ENCODE measurements at places on chromosomes 4 and X.

GRCh38 chr4:95674521-95674981, 125.8 kb upstream of the UNC5C start:
- DNase-seq: no peak

DNA sequence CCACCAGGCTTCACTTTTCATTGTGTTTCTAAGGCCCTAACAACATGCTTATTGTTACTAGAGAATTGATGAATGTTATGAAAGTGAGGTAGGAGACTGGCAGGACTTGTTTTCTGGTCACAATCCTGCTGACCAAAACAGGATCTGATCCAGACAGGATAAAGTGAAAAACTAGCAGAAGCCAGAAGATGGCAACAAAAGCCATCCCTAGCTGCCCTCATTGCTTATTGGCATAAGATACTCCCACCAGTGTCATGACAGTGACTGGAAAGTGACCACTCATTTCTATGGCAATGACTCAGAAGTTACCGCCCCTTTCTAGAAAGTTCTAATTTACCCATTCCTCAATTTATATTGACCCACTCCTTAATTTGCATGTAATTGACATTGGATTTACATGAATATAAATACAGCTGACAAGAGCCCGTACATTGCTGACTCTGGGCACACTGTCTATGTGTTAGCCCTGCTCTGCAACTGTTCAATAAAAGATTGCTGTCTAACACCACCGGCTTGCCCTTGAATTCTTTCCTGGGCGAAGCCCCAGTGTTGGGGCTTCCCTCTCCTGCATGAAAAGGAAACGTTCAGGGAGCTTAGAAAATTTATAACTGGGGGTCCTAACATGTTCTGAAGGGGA, 30.0 kb upstream of the FGG start:
- no peak for DNase-seq

- DNase-seq: no peak
Observed at GRCh38 chr4:180695851-180696250, 1547.4 kb upstream of the TENM3 start.

GRCh38 chr4:168886351-168886750, 123.7 kb downstream of the CBR4 start:
- no peak for DNase-seq

DNA sequence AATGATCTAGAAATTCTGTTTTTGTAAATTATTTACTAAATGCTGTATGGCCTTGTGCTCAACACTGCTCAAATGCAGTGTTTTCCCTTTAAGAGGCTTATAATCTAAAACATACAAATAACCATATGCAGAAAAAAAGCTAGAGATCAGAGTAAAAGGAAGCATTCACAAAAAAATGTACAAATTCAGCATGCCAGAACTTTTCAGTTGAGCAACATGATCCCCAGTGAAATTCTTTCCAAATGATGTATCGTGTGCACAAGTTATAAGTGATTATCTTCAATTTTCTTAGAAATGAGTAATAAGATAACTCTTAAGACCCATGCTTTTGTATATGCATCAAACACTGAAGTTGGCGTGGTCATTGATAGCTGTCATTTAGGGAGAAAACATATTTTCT, 5.0 kb downstream of the GPC3 start:
- no peak for DNase-seq

- DNase-seq: no peak
Observed at GRCh38 chr4:2166253-2166652, 75.7 kb downstream of the HAUS3 start.

DNA sequence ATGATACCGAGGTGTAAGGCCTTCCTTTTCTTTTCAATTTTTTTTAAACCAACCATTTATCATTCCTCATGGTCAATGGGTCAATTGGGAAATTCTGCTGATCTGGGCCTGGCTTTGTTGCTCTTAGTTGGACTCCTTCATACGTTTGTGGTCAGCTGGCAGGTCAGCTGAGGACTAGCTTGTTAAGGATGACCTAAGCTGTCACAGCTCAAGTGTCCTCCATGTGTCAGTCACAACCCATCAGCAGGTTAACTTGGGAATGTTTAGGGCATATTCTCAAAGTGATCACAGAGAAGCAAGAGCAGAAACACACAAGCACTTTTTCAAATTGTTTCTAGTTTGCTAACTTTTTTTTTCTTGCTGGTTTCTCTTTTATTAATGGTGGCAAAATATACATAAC, 117.4 kb upstream of the MAB21L2 start:
- DNase-seq: no peak

DNA sequence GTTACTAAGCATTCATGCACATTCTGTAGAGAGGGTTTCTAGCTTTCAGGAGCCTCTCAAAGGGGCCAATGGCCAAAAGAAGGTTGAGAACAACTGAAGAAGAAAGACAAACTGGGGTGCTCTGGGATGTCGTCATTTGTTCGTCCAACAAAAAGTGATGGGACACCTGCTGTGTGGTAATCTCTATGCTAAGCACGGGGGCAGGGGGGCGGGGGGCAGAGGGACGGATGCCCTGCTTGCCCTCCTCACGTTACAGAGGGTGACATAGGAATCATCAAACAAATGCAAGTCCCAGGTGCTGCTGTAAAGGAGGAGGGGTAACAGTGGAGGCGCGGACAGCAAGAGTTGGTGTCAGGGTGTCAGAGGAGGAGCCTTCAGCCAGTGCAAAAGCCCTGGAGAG, 12.8 kb upstream of the CRMP1 start:
- no peak for DNase-seq

GRCh38 chr4:101464596-101464995, 117.3 kb upstream of the PPP3CA start:
- no peak for DNase-seq

DNA sequence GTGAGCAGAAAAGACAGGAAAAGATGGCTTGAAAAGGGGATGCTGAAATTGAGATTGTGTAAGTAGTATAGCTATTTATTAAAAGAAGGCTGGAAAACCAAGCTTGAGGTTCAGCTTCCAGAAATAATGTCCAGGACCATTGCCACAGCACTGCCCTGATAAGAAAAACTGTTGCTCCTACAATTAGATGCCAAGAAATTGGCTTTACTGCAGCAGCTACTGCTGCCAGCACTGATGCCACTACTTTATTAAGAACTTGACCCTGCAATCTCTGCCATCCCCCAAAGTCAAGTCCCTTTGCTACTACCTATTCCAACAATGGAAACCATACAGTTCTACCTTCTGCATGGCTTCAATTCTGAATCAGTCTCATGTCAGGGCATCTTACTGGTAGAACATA, 130.0 kb upstream of the VAMP7 start:
- no peak for DNase-seq

GRCh38 chr4:106471151-106471550, 102.6 kb upstream of the GIMD1 start:
- DNase-seq: no peak

GRCh38 chrX:56797574-56798338, 68.7 kb downstream of the NBDY start:
- no peak for DNase-seq

- DNase-seq: no peak
Observed at GRCh38 chr4:112109360-112110058, 35.7 kb upstream of the FAM241A start.

DNA sequence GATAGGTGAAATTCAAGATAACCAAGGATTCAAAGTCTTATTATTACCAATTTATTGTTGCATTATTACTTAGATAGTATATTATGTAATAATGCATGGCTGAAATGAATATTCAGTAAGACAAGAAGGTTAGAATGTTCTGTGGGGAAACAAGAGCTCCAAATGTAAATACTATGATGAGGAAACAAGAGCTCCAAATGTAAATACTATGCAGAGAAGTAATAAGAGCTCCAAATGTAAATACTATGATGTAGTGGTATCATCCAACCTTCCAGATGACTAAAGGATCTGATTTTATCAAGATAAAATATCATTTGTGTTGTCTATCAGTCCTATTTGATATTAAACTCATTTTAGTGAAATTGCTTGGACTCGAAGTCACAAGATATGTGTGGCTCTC, 82.2 kb upstream of the PCDH18 start:
- DNase-seq: no peak

DNA sequence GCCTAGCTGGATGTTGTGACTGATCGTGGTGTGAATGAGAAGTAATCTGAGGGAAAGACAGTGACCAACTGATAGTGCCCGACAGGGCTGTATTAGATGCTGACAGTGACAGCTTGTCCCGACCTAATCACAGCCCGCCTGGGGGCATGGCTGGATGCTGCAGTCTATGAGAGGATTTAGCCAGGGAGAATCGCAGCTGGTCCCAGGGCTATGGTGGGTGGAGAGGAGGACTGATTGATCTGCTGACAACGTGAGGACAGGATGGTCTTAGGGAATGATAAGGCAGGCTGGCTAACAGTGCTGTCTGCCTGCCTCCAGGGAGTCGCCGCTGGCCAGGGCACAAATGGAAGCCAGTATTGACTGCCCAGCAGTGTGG, 621 bp upstream of the SUV39H1 start:
- DNase-seq: no peak

DNA sequence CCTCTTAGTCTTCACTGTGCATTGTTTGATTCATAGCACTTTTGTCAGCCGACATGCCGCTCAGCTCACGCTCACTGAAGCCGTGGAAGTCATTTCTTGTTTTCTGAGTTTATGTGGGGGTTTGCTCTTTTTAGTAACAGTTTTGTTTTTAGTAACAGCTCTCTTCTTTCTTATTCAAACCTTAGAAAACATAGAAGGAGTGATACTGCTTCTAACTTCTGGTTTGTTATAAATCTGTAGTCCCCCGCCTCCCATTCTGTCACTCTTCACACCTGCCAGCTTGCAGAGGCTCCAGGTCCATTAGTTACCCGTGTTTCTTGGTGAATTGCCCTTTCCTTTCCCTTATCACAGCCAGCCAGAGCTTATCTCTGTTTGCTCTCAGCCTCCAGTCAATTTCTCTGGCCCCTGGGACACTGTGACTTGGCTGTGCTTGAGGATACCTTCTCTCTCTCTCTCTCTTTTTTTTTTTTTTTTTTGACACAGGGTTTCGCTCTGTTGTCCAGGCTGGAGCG, 50.5 kb downstream of the GRK4 start:
- no peak for DNase-seq

DNA sequence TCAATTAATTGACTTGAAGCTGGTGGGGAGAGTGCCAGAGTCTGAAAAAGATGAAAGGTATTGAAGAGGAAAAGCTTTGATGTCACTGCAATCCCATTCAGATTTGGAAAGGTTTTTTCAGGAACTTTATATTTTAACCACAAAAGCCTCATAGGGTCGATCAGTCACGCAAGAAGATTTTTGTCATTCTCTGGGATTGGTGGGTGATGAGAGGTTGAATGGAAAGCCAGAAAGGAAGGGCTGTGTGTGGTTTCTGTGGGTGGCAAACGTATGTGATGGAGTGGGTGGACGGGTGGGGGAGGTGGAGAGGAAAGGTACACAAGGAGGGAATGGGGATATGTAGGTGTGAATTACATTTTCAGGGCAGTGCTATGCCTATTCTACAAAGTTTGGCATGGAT, 173.8 kb upstream of the SCML1 start:
- no peak for DNase-seq

DNA sequence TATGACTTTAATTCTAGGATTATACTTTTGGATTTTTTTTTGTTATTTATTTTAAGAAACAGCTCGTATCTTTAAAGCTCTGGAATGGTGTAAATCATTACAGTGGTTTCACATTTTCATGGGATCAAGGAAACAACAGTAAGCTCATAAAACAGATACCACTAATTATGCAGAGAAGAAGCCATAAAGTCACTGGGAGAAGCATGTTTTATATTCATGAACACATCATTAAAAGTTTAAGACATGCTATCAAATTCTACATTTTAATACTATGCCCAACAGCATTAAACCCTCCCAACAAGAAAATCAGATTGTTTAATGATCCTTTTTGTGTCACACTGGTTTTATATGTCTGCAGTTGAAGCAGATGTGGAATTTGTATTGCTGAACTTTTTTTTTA, 149.9 kb downstream of the FBXO8 start:
- no peak for DNase-seq

- DNase-seq: no peak
Observed at GRCh38 chr4:148116969-148117368, 325.2 kb downstream of the NR3C2 start.

DNA sequence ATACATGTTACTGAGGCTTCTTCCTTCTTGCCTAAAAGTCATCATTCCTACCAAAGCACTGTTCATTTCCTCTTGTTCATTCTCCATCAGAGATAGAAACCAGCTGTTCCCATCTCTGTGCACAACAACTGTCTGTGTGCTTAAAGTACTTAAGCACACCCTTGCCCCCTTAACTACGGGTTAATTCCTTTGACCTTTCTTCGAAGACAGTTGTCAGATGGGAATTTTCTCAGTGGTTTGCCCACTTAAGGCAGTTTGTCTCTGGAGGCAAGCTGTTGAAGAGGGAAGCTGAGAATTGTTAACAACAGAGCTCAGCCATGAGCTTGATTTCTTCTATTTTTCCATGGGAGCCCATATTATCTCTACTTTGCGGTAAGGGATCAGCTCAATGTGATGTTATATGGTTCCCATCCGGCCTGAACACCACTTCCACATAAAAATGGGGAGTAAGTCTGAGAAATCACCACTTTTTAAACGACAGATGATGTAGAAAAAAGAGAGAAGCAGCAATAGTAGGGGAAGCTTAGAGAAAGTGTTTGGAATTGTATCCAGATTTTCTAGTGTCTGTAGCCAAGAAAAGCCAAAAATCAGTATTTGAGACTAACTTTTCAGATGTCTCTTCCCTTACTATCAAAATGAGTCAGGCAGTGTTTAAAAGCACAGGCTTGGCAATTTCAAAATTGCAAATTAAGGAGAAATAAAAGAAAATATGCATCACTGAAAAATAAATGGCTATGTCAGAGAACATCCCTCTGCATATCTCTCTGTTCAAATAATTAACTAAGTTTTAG, 194.4 kb downstream of the SLIT2 start:
- no peak for DNase-seq

DNA sequence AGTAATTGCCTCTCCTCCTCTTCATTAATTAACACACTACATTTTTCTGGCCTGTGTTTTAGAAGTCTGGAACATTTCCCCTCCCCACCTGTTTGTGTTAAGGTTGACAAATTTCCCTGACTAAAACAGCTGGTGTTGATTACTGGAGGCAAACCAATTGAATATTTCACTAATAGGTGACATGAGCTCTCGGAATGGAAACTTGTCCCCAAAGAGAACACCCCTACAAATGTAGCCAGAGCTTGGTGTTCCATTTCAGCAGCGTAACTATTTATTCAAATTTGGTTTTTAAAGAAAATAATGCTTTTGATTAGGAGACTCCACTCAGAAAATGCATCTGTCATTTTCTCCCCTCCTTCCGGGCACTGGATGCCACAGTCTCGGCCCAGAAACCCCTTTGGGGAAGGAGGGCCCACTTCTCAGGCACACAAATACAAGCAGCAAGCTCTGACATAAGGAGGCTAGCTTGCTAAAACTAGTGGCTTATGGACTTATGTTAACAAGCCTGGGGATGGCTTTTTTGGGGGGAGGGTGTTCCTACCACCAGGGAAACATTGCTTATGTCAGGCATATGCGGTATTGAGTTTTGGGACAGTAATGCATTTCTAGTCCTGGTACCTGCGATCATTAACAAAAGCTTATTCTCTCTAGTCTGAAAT, 2.2 kb downstream of the RNF150 start:
- DNase-seq: no peak

All from tibial nerve (tissue), 4 donors.